ENCODE measurements at places on chromosomes 2 and 18. TPM values are rescaled to one million over a fixed set of nuclear protein-coding genes. Genes with fewer than 3 reads are reported as not detected.

- no peaks in the 10 kb centered on the region for H3K36me3 ChIP-seq
- peaks cover 6% of the 10 kb centered on the region for H3K4me1 ChIP-seq
- H3K4me3 ChIP-seq: no peak overlapping the region
Measured at GRCh38 chr18:58010265-58010664, 33.8 kb upstream of the NEDD4L start.

The ABCB11 gene
- total RNA-seq: not detected

DNA sequence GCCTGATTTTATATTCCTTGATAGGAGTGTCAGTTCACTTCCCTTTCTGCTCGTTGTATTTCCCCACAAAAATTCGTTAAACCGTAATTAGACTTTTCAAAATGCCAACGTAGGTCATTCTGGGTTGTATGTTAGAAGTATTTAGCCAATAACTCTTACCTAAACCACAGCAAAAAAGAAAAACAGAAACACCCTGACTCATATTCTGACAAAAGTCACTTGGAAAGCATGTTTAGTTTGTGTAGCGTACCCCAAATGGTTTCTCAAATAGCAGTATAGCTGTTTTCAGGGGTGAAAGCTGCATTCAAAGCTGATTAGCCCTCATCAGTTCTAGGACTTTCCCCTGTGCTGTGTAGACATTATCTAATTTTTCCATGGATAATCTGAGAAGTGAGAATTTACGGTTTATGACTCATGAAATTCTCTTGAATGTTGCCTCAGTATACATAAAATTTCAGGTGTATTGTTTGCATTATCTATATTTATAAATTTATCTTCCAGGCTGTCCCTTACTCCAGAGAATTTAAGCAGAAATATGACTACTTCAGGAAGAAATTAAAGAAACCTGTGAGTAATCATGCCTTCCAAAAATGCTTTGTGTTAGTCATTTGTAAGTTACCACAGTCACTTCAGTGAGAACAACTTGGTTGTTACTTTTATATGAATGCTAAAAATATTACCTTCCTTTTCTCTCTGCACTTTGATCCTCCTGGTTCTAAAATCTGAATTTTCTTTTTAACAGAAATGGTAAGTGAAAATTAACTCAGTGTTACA, 264.9 kb downstream of the ALPK2 start:
- H3K27me3 ChIP-seq: no peaks in the 10 kb centered on the region
- no peak overlapping the region for H3K27ac ChIP-seq
- H3K4me3 ChIP-seq: no peak overlapping the region
- peaks cover 22% of the 10 kb centered on the region for H3K4me1 ChIP-seq
- H3K36me3 ChIP-seq: no peaks in the 10 kb centered on the region

The DSG4 gene
- not detected for total RNA-seq

The SLC4A5 gene
- total RNA-seq: under 0.01 TPM

DNA sequence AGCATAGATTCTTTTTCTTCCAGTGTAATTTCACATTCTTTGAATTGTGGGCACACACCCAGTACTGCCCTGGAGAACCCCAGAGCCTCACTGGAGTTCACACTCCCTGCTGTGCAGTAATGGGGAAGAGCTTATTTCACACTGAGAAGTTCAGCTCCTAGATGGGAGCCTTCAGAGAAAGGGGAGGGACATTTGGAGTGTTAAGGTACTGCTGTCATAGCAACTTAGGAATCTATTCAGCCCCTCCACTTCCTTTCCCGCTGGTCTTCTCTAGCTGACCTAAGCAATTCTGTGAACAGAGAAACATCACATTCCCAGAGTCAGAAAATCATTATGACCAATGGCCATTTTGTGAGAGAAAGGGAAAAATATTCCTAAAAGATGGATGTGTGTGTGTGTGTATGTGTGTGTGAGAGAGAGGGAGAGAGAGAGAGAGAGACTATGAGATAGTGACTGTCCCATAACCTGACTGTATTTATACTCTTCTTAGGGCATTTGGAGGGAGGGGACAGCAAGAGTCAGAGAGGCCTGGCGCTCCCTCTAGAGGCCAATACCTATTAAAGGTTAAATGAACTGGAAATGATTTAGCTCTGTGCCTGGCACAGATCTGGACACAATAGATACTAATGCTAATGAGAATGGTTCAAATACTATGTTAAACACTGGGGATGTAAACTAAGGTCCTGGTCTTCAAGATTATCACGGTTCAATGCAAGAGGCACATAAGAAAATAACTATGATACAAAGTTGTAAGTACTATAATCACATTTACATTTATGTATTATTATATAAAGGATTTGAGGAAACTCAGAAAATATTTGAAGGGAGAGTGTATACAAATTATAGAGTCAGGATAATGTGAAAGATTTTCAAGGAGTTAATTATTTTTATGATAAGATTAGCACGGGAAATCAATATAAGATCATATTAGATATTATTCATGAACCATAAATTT, 41.5 kb upstream of the RPE start:
- no peak overlapping the region for H3K27ac ChIP-seq
- no peak overlapping the region for H3K4me3 ChIP-seq
- no peaks in the 10 kb centered on the region for H3K4me1 ChIP-seq
- DNase-seq: peak; percentile 61
- no peaks in the 10 kb centered on the region for H3K36me3 ChIP-seq

The POTEF gene
- not detected for total RNA-seq
